ENCODE measurements at places on chromosomes 6 and 20. TPM values are rescaled to one million over a fixed set of nuclear protein-coding genes. Genes with fewer than 3 reads are reported as not detected.

The GTF3C6 gene
- total RNA-seq, result 67.5 TPM

DNA sequence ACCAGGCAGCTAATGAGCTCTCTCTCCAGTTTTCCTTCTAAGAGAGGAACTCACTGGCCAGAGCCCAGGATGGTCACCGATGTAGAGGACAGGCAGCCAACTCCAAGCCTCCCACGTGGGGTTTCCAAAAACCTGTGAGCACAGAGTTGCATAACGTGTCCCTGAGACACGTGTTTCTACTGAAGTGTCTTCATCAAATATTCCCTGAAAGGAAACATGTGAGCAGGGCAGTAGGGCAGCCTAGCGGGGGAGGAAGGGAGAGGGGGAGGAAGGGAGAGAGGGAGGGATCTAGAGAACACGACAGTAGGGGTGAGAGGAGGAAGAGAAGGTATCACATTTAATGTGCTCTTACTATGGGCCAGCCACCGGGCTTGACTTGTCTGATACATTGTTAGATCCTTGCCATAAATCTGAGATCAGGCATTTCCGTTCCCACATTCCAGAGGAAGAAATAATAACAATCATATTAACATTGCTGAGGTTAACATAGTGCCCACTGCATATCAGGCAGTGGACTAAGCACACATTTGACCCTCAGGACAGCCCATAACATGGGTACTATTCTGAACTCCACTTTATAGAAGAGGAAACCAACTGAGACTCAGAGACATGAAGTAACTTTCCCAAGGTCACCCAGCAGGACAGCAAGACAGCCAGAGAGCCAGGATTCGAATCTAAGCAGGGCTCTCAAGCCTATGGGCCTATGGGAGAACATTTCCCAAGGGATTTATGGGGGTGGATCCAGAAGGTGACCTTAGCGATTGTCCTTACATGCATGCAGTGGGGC is 4.5 kb upstream of the SYS1 start:
- H3K4me3 ChIP-seq, result peak overlapping the region; percentile 29
- peaks cover 64% of the 10 kb centered on the region for H3K4me1 ChIP-seq
- no peaks in the 10 kb centered on the region for H3K27me3 ChIP-seq
- H3K27ac ChIP-seq, result peak overlapping the region; percentile 92
- DNase-seq, result no peak

- H3K4me1 ChIP-seq, result peaks cover 36% of the 10 kb centered on the region
- no peaks in the 10 kb centered on the region for H3K36me3 ChIP-seq
- no peaks in the 10 kb centered on the region for H3K27me3 ChIP-seq
- no peak overlapping the region for H3K4me3 ChIP-seq
- H3K27ac ChIP-seq, result peak overlapping the region; percentile 83
Observed at GRCh38 chr20:47124181-47124717, 229.6 kb downstream of the EYA2 start.

DNA sequence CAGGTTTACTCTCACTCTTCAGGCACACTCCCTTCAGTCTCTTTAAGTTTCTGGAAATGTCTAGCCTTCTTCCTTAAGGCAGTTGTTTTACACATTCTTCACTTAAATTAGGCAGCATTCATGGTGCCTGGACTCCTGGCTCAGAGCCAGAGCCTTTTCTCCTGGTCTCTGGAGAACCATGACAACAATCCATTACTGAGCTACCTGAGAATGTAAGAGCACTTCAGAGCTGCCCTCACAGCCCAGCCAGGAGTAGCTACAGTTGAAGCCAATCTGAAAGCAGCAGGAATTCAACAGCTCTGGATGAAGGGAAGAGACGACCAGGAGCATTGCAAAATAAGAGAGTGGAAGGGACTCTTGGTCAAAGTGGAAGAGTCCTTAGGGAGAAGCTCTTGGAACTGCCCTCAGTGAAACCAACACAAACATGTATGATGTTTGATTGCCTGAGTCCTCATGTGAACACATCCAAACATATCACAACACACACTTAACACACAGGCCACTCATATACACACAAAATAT is 416.8 kb upstream of the SPTLC3 start:
- H3K4me1 ChIP-seq, result no peaks in the 10 kb centered on the region
- no peaks in the 10 kb centered on the region for H3K27me3 ChIP-seq
- H3K36me3 ChIP-seq, result no peaks in the 10 kb centered on the region
- H3K27ac ChIP-seq, result no peak overlapping the region
- no peak overlapping the region for H3K4me3 ChIP-seq
- DNase-seq, result no peak

The C4A gene
- 13.3 TPM for total RNA-seq

- no peaks in the 10 kb centered on the region for H3K27me3 ChIP-seq
- H3K27ac ChIP-seq, result no peak overlapping the region
- no peaks in the 10 kb centered on the region for H3K4me1 ChIP-seq
- no peaks in the 10 kb centered on the region for H3K36me3 ChIP-seq
- no peak for DNase-seq
Observed at GRCh38 chr20:1874450-1875182, 20.6 kb upstream of the SIRPA start.

DNA sequence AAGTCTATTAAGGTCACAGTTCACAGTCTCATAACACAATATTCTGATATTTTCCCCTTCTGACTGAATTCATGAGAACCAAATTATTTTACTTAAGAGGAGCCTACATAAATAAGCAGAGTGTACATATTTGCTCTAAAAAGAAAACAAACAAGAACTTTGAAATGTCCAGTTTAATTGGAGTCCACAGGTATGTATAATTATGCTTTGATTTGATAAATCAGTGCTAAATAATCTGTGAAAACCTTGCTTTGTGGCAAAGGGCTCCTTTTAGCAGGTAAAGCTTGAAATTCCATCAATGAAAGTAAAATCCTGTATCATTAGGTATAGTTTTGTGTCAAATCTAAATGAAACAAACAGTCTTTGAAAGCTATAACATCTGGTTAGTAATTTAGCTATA is 69.4 kb downstream of the ADGRB3 start:
- DNase-seq, result no peak
- peaks cover 9% of the 10 kb centered on the region for H3K27me3 ChIP-seq
- no peak overlapping the region for H3K4me3 ChIP-seq
- no peaks in the 10 kb centered on the region for H3K36me3 ChIP-seq

DNA sequence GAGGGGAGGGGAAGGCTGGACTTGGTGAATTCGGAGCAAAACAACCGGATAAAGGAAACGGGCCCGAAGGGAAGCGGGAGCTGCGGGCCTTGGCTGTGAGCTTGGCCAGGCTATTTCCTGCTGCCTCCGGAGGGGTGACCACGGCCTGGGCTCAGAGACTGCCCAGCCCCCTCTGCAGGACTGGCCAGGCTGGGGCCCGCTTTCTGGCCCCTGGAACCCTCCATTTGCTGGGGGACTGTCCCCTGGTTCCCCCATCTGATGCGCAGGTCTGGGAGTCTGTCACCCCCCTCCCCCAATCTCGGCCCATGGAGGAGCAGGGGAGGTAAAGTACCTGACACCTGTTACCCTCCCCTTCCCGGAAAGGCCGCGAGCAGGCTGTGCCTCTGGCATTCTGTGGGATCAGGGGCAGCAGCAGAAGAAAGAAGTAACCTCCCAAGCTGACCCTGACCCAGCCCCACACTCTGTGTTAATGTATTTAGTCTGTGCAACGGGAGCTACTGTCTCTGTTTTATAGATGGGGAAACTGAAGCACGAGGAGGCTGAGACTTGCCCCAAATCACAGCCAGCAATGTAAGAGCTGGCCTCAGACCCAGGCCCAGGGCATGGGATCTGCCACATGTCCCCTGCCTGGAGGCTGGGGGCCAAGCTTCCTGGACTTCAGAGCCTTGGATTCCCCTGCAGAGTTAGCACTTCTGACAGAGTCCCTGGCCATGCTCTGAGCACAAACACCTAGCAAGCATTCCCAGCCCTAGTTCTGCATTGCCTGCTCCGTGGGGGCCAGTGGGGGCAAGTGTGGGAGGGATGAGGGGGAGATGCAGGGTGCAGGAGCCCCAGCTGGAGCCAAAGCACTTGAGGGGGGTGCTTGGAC is 3.5 kb downstream of the C20orf204 start:
- peaks cover 14% of the 10 kb centered on the region for H3K4me1 ChIP-seq
- H3K27ac ChIP-seq, result no peak overlapping the region
- H3K36me3 ChIP-seq, result peaks cover under 1% of the 10 kb centered on the region
- peak overlapping the region; percentile 65 for H3K4me3 ChIP-seq

All from chondrocyte (in vitro differentiated cells).